ENCODE measurements at places on chromosomes 1 and 21.

DNA sequence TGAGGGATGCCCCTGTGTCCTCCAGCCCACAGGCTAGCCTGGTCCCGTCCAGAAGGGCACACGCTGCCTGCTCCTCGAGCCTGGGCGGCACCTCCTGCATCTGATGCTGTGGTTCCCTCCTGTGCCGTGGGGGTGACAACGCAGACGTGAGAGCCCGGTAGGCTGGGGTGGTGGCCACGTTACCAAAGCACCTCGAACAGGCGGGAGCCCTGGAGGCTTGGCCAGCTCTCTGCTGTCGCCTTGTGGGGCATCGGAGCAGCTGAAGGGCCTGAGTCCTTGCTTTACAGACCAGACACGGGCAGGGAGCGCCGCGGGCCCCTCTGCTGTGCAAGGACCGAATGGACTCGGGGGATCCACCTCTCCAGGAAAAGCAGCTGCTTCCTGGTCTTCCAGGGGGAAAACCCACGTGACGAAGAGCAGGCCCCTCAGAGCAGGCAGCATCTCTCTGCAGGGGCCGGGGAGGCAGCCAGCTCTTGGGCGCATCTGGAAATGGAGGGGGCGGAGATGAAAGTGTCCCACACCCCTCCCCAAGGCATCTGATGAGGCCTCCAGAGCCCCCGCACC is 133.3 kb downstream of the NPHP4 start:
- DNase-seq: no peak

DNA sequence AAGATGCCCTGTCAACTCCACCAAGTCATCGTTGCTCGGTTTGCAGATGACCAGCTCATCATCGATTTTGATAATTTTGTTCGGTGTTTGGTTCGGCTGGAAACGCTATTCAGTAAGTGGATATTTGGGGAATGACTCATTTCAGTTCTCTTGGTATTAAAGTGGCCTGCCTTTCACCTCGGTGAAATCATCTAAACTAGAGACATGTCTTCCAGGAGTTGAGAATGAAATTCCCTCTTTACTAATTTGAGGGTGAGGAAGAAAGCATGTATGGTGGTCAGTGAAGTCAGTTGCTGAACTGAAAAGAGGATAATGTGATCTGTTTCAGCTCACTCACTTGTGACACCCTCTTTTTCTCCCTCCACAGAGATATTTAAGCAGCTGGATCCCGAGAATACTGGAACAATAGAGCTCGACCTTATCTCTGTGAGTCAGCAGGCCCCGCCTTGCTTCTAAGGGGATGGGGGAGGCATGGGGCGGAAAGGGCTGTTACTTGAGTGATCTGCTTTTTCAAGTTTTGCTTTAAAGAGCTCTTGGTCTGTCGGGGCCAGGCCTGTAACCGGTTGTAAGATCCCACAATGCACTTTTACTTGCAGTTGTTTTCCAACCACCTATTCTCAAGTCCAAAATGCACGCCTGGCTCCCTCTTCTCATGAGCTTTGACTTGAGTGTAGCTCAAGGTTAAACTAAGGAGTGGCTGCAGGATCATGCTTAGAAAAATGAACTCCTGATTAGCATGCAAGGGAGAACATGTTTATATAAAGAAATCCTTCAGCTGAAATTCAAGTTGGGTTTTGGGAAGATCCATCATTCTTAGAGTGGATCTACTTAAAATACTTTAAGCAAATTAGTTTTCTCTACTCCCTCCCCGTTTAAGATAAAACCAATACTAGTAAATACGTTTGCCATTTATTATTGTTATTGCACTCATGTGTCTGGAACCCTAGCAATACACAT is 59.8 kb downstream of the CAPN2 start:
- no peak for DNase-seq

GRCh38 chr21:26470351-26471098 is 102.6 kb downstream of the CYYR1 start:
- no peak for DNase-seq

DNA sequence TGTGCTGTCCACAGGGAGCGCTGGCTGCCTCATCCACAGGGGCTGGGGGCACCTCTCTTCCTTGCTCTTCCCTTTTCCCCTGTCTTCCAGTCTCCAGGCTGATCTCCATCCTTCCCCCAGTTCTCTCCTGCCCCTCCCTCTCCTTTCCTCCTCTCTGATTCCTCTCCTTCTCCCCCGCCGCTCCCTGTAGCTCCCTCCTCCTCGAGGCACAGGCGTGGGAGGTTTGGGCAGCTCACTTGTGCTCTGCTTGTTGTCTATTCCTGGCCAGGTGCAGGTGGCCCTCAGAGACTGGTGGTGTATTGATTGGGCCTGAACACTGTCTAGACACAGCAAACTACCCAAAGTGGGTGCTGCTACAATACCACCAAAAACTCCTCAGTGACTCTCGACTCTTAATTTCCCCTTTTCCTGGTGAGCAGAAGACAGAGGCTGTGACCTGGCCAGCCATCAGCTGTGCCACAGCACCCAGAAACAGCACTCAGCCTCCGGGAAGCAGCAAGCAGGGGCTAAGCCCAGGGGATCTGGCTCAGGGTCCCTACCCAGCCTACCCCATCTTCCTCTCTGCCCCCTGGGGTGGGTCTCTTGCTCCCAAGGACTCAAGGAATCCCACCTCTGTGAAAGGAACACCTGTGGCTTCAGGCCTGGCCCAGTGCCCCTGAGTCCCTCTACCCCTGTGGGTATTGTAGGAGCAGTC is 93.3 kb downstream of the DDX20 start:
- DNase-seq: no peak

DNA sequence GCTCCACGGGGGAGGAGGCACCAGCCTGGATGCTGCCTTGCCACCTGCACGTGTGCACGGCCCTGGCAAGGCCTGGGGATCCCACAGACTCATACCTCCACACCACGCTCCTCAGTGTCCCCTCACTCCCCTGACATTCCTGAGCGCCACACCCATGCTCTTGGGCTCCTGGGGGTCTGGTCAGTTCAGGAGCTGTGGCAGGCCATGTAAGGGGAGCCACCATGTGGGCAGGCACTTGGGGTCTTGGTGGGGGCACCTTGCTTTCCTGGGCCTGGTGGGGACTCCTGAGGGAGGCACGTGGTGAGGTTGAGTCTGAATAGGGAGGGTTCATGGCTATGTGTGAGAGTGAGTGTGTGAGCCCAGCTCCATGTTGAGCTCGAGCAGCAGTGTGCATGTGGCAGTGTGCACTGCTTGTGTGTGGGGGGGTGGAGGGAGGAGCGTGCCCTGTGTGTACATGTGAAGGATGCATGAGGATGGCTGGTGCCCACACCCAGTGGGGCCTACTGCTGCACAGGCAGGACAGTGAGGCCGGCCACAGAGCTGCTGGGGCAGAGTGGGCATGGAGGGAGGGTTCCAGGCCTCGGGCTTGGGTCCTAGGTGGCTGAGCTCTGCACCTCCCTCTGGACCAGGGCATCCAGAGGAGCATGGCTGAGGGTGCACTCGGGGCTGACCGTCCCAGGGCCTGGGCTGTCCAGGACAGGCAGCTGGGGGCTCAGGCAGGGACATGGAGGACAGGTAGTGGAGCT is 1.6 kb downstream of the GJC2 start:
- DNase-seq: no peak

DNA sequence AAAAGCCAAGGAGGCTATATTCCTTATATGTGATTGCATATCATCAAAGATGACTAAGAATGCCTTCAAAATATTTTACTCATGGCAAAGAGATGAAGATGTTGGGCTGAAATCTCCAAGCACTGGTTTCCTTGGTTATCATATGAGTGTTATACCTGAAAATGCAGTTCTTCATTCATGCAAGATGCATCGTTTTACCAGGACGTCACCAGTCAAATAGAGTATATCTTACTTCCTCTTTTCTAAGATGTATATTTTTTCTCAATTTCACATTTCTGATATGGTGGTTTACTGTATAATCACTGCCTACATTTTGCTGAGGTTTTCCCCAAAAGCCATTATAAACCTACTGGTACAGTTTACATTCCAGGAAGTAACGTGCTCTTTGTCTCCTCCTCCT is 1085.7 kb downstream of the NCAM2 start:
- DNase-seq: no peak

GRCh38 chr1:190274721-190275120 is 202.9 kb downstream of the BRINP3 start:
- no peak for DNase-seq

GRCh38 chr1:193185901-193186731 is at the start of gene B3GALT2:
B3GALT2 (minus strand) TSS chr1:193186613; CDS start chr1:193181562, 5,051 bp downstream.
- DNase-seq: no peak

- DNase-seq: no peak
Measured at GRCh38 chr1:56788588-56788987, 30.6 kb downstream of the FYB2 start.

DNA sequence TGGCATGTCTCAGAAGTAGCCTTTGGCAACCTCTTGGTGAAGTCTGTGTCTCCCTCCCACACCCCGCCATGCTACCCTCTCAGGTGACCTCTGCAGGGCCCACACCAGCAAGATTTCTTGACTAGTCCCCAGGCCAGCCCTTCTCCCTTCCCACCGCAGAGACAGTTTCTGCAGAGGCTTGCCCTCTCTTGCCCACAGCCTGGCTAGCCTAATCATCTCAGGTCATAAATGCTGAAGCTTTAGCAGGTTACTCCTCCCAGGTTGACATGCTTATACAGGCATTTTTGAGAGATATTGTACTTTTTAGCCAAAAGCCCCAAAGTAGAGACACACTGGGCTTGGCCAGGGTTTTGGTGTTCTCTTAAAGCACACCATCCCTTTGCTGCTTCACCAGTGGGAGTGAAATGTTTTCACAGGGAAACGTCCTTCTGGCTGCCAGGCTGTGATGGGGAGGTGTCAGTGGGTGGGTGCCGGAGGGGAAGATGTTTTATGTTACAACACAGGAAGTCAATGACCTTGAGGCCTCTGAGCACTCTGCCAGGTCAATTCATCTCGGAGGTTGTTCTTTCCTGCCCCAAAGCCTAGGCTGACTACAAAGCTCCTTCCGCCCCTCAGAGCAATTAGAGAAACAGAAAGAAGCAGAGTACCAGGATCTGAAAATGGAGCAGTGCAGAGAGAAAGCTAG is 58.5 kb downstream of the STYXL2 start:
- DNase-seq: no peak

- no peak for DNase-seq
Measured at GRCh38 chr1:24490101-24490781, 12.4 kb upstream of the RCAN3 start.

DNA sequence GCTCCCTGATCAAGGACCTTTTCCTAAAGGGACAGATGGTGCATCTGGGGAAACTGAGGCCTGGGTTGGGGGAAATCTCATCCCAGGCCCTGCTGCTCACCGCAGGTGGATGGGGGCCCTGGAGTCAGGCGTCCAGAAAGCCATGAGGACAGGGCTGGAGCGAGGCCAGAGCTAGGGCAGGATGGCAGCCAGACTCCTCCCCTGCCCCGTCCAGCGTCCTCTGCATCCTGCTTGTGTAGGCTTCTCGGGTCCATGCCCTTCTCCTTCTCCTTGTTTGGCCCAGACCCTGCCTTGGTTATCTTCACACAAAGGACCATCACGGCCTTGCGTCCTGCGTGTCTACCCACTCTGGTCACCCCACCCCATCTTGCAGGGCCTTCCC is 43.0 kb downstream of the TRIM11 start:
- no peak for DNase-seq

DNA sequence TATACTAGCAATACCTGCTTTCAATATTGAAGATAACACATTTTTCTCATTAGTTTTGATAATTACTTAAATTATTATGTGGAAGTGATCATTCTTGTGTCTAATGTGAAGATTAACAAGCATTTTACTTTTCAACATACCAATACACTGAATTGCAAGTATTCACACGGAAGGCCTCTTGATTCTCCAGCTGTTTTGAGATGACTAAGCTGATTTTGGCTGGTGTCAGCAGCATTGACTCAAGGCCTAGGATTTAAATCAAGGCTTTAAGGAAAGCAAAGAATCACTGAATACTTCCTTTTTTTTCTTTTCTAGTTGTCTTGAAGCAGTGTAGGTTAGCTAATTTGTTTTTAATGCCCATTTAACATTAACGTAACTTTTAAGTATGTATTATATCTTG is 373.7 kb downstream of the SRGAP2C start:
- no peak for DNase-seq

DNA sequence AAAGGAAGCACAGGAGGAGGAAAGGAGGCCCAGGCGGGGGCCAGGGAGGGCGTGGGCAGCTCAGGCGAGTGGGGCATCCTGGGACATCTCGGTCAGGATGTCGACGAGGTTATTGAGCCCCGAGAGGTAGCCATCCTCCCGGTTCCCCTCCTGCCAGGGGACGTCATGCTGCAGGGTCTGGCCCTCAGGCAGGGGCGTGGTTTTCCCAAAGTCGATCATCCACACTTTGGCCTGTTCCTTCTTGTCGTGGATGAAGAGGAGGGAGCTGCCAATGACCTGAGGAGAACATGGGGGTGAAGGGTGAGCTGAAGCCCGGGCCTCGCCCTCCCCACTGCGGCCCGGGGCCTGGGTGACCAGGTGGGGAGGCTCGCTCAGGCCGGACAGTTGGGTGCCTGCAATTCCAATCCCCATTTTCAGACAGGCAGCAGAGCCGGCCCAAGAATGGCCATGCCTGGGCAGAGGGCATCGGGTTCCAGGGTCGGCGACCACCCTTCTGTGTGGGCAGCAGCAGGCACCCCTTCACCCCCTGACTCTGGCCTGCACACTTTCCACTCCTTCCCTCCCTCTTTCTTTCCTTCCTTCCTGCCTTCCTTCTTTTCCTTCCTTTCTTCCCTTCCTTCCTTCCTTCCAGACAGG is 86.2 kb downstream of the STUM start:
- DNase-seq: no peak

- no peak for DNase-seq
Measured at GRCh38 chr1:17551755-17552234, 12.3 kb downstream of the ARHGEF10L start.

DNA sequence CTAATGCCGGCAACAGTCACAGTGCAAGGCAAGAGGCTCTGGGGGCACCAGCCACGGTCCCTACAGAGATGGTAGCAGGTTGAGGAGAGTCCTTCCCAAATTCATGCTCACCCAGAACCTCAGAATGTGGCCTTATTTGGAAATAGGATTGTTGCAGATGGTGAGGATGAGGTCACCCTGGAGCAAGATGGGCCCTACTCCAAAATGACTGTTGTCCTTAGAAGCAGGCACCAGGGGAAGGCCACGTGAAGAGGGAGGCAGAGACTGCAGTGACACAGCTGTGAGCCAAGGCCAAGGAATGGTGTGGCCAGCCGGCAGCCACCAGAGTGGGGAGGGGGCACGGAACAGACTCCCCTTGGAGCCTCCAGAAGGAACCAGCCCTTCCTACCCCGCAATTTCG is 70.8 kb upstream of the CLDN14 start:
- DNase-seq: no peak

- no peak for DNase-seq
Measured at GRCh38 chr1:1917304-1917976, 1.6 kb downstream of the TMEM52 start.
